T-helper 2 cell treated with Interferon-gamma antibody and Interleukin-4, amounts not matched to agents 5 μg/mL and 100 μg/mL, for 36 hours (primary cell): ENCODE measurements at places on chromosomes 6 and 20.
A peak's percentile ranks its signal among the peaks of the same experiment; 100 is the strongest.

GRCh38 chr20:47673671-47673955, 111.7 kb downstream of the SULF2 start:
- H3K4me3 ChIP-seq, result no peak overlapping the region
- H3K4me1 ChIP-seq, result no peaks in the 10 kb centered on the region
- H3K27me3 ChIP-seq, result no peaks in the 10 kb centered on the region
- no peak for DNase-seq
- H3K27ac ChIP-seq, result no peak overlapping the region

DNA sequence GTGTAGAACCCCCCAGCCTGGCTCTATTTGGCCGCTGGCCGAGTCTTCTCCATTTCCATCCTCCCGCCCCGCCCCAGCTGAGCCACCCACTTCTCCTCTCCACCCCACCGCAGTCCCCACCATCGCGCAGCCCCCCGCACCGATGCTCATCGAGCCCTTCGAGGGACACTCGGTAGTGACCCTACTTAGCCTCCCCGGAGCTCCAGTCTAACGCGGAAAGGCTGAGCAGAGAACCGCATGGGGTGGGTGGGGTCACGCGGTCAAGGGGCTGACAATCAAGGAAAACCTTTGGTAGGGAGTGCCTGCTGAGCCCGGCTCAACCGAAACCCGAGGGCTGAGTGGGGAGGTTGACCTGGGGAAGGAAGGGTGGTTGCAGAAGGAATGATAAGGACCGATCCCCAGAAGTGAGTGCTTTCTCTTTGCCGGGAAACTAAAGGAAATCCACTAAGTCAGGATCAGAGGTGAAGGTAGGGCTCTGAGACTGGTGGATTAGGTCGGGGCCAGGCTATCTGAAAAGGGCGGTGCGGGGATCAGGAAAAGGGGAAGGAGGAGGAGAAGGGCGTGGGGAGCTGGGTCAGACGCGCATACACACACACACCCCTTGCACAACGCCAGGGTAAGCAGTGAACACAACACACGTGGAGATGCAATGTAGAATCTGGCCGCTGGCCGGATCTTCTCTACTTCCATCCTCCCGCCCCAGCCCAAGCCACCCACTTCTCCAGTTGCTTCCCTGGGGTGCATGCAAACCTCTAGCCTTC, 49.8 kb downstream of the CPXM1 start:
- peaks cover 49% of the 10 kb centered on the region for H3K27me3 ChIP-seq
- DNase-seq, result no peak
- H3K4me1 ChIP-seq, result peaks cover 14% of the 10 kb centered on the region
- no peaks in the 10 kb centered on the region for H3K36me3 ChIP-seq
- H3K27ac ChIP-seq, result peak overlapping the region; percentile 33
- H3K4me3 ChIP-seq, result peak overlapping the region; percentile 68

- H3K36me3 ChIP-seq, result peaks cover 11% of the 10 kb centered on the region
- no peaks in the 10 kb centered on the region for H3K27me3 ChIP-seq
- H3K4me3 ChIP-seq, result no peak overlapping the region
- no peak for DNase-seq
Measured at GRCh38 chr6:42374018-42374669, 77.6 kb downstream of the TRERF1 start.

GRCh38 chr6:154709621-154710020, 23.6 kb upstream of the SCAF8 start:
- H3K4me1 ChIP-seq, result no peaks in the 10 kb centered on the region
- no peak overlapping the region for H3K27ac ChIP-seq
- no peaks in the 10 kb centered on the region for H3K36me3 ChIP-seq
- H3K4me3 ChIP-seq, result no peak overlapping the region

DNA sequence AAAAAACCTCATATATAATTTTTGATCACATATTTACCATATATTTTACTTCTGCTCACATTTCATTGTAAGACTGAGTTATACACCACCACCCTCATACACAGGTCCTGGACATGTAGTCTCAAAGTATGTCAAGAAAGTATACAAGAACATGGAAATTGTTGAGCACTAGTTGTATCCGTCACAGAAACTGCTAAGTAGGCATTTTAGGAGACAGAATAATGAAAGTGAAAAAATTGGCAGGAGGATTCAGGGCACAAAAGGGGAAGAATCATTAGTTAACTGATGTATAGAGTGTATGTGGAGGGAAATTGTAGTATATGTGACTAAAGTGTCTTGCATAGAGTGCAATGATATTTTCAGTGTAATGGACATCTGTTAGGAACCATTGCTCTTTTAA, 458.8 kb downstream of the TFAP2B start:
- H3K4me1 ChIP-seq, result no peaks in the 10 kb centered on the region
- no peak for DNase-seq

GRCh38 chr6:118594877-118595276, 46.8 kb downstream of the PLN start:
- H3K4me3 ChIP-seq, result no peak overlapping the region
- H3K4me1 ChIP-seq, result peaks cover 7% of the 10 kb centered on the region
- peaks cover 31% of the 10 kb centered on the region for H3K36me3 ChIP-seq
- H3K27ac ChIP-seq, result no peak overlapping the region

- H3K27me3 ChIP-seq, result peaks cover 10% of the 10 kb centered on the region
- H3K36me3 ChIP-seq, result no peaks in the 10 kb centered on the region
- no peak overlapping the region for H3K27ac ChIP-seq
Measured at GRCh38 chr6:106076139-106076538, 10.0 kb upstream of the PRDM1 start.

GRCh38 chr6:54856129-54856528, 9.6 kb downstream of the FAM83B start:
- H3K4me1 ChIP-seq, result no peaks in the 10 kb centered on the region
- H3K4me3 ChIP-seq, result no peak overlapping the region
- H3K27ac ChIP-seq, result no peak overlapping the region
- no peak for DNase-seq

- no peak overlapping the region for H3K27ac ChIP-seq
- H3K4me3 ChIP-seq, result no peak overlapping the region
- H3K4me1 ChIP-seq, result no peaks in the 10 kb centered on the region
- no peaks in the 10 kb centered on the region for H3K27me3 ChIP-seq
Measured at GRCh38 chr6:77097940-77098339, 365.4 kb downstream of the HTR1B start.

- no peak for DNase-seq
- H3K27me3 ChIP-seq, result no peaks in the 10 kb centered on the region
- peaks cover 15% of the 10 kb centered on the region for H3K4me1 ChIP-seq
Measured at GRCh38 chr6:119209452-119210205, 131.2 kb upstream of the FAM184A start.

- no peaks in the 10 kb centered on the region for H3K4me1 ChIP-seq
- peaks cover 3% of the 10 kb centered on the region for H3K36me3 ChIP-seq
- no peak for DNase-seq
- H3K27ac ChIP-seq, result no peak overlapping the region
- no peak overlapping the region for H3K4me3 ChIP-seq
Measured at GRCh38 chr20:34643928-34644327, 33.0 kb downstream of the PIGU start.

DNA sequence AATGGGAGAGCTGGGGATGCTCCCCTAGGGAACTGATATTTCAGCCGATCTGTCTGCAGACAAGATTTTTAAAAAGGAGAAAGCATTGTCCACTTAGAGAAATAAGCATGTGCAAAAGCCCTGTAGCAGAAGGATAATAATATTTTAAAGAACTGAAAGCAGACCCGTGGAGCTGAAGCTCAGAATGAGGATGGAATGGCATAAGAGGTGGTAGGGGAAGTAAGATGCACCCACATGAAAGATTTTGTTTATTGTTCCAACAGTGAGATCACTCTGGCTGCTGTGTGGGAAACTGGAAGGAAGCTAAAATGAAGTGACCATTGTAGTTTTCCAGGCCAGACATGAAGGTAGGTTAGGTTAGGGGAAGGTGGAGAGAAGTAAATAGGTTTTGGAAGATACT, 266.4 kb upstream of the PRDM1 start:
- no peaks in the 10 kb centered on the region for H3K27me3 ChIP-seq
- no peak overlapping the region for H3K4me3 ChIP-seq
- no peak overlapping the region for H3K27ac ChIP-seq

DNA sequence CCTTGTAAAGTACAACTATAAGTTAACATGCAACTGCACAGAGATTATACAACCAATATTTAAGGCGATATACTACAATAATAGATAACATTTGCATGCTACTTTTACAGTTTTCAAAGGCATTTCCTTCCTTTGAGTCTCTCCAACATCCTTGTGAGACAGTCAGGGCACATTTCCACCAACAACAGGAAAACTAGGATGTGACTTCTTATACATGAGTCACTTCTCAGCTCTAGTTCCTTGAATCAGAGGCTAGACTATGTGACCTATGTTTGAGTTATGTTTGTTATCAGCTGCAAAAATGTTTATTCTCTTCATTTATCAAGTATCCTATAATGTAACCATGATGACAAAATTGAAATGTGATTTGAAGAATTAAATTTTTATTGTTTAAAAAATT, 51.7 kb upstream of the TFAP2D start:
- no peaks in the 10 kb centered on the region for H3K27me3 ChIP-seq
- no peak for DNase-seq
- no peak overlapping the region for H3K27ac ChIP-seq
- H3K4me3 ChIP-seq, result no peak overlapping the region
- no peaks in the 10 kb centered on the region for H3K36me3 ChIP-seq

- no peaks in the 10 kb centered on the region for H3K36me3 ChIP-seq
- H3K4me1 ChIP-seq, result no peaks in the 10 kb centered on the region
- no peak overlapping the region for H3K4me3 ChIP-seq
- H3K27ac ChIP-seq, result no peak overlapping the region
- H3K27me3 ChIP-seq, result peaks cover 2% of the 10 kb centered on the region
Measured at GRCh38 chr20:23008667-23009066, 26.4 kb upstream of the SSTR4 start.

- no peak for DNase-seq
- no peak overlapping the region for H3K4me3 ChIP-seq
- no peaks in the 10 kb centered on the region for H3K4me1 ChIP-seq
- H3K27ac ChIP-seq, result no peak overlapping the region
- no peaks in the 10 kb centered on the region for H3K27me3 ChIP-seq
Measured at GRCh38 chr20:9359561-9360308, 154.7 kb upstream of the LAMP5 start.

DNA sequence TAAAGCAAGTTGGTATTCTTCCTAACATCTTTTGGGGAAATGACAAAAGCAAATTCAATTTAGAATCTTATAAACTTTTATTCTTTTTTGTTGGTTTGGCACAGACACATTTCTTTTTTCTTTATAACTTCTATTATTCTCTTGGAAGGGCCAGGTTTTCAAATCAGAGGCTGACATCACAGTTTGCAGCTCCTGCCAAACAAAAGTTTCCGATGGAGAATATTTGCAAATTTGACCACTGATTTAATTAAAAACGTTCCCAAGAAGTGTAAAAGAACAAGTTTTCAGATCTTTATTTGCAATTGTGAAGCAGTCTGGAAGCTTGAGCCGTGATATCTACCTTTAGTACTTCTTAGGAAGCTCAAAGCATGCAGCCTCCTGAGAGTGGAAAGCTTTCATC, 53.8 kb upstream of the CD83 start:
- peaks cover 12% of the 10 kb centered on the region for H3K4me1 ChIP-seq
- H3K4me3 ChIP-seq, result no peak overlapping the region
- no peak overlapping the region for H3K27ac ChIP-seq
- DNase-seq, result no peak

GRCh38 chr6:121651420-121651819, 216.0 kb downstream of the GJA1 start:
- H3K27ac ChIP-seq, result peak overlapping the region; percentile 56
- no peaks in the 10 kb centered on the region for H3K36me3 ChIP-seq
- no peak for DNase-seq
- peak overlapping the region; percentile 55 for H3K4me3 ChIP-seq
- peaks cover 27% of the 10 kb centered on the region for H3K4me1 ChIP-seq

- H3K4me1 ChIP-seq, result peaks cover 24% of the 10 kb centered on the region
- H3K36me3 ChIP-seq, result peaks cover 95% of the 10 kb centered on the region
- H3K4me3 ChIP-seq, result no peak overlapping the region
- H3K27me3 ChIP-seq, result no peaks in the 10 kb centered on the region
Measured at GRCh38 chr20:17951323-17951722, 17.3 kb downstream of the SNX5 start.

DNA sequence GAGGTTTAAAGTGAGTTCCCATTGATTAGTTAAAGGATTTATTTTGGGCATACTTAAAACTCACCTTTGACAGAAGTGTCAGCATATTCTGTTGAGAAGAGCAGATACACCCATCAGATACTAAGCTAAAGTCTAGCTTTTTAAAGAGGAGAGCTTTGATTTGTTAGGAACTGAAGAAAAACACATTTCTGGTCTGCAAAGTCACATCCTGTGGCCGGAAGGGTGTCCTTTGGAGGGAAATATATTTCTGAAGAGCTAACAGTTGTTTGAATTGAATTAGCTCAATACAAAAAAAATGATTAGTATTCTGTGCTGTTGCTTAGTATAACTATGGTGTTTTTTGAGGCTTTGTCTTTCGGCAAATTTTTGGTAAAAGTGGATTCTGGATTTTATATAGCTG, 302.7 kb downstream of the RFPL4B start:
- H3K4me1 ChIP-seq, result no peaks in the 10 kb centered on the region
- DNase-seq, result no peak
- no peak overlapping the region for H3K4me3 ChIP-seq
- no peaks in the 10 kb centered on the region for H3K36me3 ChIP-seq
- no peaks in the 10 kb centered on the region for H3K27me3 ChIP-seq
- H3K27ac ChIP-seq, result no peak overlapping the region

GRCh38 chr6:112413780-112414179, 66.7 kb downstream of the RFPL4B start:
- no peaks in the 10 kb centered on the region for H3K36me3 ChIP-seq
- H3K27me3 ChIP-seq, result no peaks in the 10 kb centered on the region
- no peak overlapping the region for H3K4me3 ChIP-seq

DNA sequence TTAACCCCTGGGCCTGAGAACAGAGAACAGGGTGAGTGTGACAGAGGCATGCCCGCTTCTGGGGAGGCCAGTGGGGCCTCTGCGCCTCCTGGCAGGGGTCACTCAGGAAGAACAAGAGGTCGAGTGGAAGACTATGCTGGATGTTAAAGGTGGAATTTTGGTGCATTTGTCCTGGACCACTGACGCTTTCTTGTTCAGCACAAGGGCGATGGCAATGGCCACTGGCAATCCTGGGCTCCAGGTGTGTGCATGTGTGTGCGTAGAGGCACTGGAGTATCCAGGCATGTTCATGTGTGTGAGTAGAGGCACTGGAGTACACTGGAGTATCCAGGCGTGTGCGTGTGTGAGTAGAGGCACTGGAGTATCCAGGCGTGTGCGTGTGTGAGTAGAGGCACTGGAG, 23.5 kb upstream of the NPBWR2 start:
- H3K4me1 ChIP-seq, result no peaks in the 10 kb centered on the region
- no peak overlapping the region for H3K4me3 ChIP-seq
- H3K27ac ChIP-seq, result no peak overlapping the region
- H3K27me3 ChIP-seq, result peaks cover 8% of the 10 kb centered on the region
- no peaks in the 10 kb centered on the region for H3K36me3 ChIP-seq
